ENCODE measurements at places on chromosomes 13 and 19.

DNA sequence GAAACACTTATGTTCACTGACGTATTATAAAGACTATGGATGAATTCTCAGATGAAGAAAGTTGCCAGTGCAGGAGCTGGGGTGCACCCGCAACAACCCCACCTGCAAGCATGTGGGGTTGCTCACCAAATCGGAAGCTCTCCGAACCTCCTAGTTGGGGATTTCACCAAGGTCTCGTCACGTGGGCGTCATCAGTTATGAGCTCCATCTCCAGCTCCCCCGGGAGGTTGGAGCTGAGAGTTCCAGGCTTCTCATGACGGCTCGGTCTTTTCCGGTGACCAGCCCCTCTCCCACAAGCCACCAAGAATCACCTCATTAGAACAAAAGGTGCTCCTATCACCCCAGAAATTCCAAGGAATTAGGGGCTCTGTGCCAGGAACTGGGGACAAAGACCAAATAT, 46.1 kb upstream of the TUBGCP3 start:
- DNase-seq, result no peak

GRCh38 chr19:2039959-2040646, 10.9 kb downstream of the MKNK2 start:
- no peak for DNase-seq

DNA sequence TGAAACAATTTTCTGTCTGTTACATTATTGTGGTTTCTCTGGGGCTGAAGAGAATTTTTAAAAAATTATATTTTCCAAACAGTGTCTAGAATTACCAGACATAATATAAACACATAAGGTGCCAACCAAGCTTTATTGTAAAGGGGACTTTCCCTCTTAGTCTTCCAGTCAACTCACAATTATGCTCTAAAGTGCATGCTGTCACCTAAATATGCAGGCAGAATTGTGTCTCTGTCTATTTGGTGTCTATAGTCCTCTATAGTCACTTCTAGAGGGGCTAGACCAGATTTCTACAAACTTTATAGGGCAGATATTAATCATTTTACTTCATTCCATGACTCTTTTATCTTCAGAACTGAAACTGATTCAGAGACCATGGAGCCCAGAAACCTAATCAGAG, 12.8 kb downstream of the ZNF254 start:
- DNase-seq, result no peak

- no peak for DNase-seq
Measured at GRCh38 chr19:38209152-38209551, 14.9 kb downstream of the DPF1 start.

DNA sequence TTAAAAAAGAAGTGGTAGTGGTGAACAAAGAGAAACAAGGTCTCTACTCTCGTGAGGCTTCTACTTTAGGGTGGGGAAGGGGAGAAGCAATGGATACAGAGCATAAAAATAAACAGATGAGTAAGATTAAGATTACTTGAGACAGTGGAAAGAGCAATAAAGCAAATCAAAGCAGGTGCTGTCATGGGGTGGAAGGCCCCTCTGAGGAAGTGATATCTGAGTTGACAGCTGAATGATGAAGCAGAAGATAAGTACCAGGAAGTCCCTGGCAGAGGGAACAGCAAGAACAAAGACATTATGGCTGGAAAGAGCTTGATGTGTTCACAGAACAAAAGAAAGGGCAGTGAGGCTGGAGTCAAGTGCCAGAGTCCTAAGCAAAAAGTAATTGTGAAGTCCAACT, 221.8 kb downstream of the ENOX1 start:
- DNase-seq, result no peak

DNA sequence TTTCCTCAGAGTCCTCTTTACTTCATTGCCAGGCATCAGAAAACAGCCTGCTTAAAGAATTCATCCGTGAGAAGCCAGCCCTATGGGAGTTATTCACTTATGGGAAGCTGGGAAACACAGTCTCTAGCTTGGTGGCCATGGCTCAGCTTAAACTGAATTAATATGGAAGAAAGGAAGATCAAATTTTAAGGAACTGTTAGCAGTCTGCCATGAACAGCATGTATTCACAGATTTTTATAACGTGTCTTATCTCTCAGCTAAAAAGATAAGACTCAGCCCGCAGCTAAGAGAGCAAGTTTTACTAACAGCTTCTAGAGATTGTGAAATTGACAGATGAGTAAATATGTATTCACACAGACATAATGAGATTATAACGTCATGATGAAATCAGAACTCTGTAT, 253.7 kb upstream of the RXFP2 start:
- DNase-seq, result no peak

DNA sequence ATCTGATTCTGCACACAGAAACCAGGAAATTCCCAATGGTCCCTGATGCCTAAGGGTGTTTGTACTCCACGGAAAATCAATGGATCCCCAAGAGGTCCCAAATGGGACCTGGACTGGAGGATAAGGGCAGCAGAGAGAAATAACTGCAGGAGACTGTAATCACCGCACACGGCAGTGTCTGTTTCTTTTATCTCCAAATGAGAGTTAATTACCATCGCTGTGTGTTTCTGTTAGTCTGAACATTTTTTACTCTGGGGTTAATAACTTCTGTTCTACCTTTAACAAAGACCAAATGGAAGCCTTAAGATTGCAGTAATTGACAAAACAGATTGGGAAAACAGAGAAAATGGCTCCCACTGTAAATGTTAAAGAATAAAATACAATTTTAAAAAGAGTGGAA, 320.9 kb downstream of the DCLK1 start:
- no peak for DNase-seq

Data from T-helper 2 cell (primary cell).